ENCODE measurements at places on chromosomes 4 and X. TPM values are rescaled to one million over a fixed set of nuclear protein-coding genes. Genes with fewer than 3 reads are reported as not detected.

- DNase-seq = no peak
Measured at GRCh38 chr4:145307763-145308430, 127.5 kb upstream of the OTUD4 start.

The GAGE13 gene
- polyA plus RNA-seq = not detected

The CXorf38 gene
- 12.3 TPM for polyA plus RNA-seq

The FAM47A gene
- polyA plus RNA-seq = not detected

DNA sequence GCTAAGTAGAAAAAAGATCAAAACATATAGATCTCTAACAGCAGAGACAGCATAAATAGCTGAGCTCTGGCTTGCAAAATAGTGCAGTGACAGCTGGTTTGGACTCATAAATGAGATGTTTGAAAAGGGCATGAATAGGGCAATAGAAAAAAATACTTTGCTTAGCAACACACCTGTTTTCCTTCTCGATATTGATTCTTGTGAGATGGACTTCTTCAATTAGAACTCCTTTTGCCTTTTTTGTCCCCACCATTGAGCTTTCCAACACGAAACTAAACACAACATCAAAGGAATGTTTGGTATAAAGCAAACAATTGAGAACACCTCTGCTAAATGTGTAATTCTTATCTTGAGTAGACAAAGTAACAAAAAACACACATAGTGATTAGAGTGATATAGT lies 726.3 kb downstream of the RAPGEF2 start:
- DNase-seq = no peak

- DNase-seq = no peak
Measured at GRCh38 chrX:2313864-2314640, 186.7 kb downstream of the DHRSX start.

- no peak for DNase-seq
Measured at GRCh38 chr4:124095621-124096020, 616.9 kb downstream of the ANKRD50 start.

DNA sequence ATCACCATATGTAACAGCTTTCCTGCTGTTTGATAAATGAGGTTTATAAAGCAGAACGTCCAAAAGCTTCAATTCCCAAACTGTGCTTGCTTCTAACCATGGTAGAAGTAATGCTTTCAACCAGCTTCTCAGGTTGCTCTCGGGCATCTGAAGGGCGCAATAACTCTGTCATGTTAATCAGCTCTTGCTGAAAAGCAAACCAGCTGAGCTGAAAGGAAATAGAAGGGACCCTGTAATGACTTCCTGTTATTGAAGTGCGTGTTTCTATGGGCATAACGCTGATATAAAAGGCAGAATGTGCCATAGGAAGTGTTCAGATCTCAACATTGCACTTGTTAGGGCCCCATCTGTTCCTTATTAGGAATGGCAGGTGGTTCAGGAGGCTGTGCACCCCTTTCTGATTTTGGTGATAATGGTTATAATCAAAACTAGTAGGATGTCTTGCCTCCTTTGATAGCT lies 21.2 kb downstream of the HERC3 start:
- peak; percentile 54 for DNase-seq

DNA sequence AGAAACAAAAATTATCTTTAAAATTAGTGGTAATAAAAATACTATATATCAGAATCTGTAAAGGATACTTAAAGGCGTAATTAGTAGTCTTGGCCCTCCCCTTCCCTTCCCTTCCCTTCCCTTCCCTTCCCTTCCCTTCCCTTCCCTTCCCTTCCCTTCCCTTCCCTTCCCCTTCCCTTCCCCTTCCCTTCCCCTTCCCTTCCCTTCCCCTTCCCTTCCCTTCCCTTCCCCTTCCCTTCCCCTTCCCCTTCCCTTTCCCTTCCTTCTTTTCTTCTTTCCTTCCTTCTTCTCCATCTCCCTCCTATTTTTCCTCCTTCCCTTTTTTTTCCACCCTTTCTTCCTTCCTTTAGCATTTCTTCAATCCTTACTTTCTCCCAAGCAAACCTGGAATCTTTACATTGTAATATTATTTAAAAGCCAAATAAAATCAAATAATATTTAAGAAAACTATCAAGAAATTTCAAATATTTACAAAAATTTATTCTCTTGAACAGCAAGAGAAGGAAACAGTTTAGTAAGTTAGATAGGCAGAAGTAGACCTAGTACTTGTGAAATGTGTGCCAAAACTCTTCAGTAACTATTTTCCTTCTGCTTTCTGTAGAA lies 379.8 kb upstream of the ATOH1 start:
- no peak for DNase-seq

DNA sequence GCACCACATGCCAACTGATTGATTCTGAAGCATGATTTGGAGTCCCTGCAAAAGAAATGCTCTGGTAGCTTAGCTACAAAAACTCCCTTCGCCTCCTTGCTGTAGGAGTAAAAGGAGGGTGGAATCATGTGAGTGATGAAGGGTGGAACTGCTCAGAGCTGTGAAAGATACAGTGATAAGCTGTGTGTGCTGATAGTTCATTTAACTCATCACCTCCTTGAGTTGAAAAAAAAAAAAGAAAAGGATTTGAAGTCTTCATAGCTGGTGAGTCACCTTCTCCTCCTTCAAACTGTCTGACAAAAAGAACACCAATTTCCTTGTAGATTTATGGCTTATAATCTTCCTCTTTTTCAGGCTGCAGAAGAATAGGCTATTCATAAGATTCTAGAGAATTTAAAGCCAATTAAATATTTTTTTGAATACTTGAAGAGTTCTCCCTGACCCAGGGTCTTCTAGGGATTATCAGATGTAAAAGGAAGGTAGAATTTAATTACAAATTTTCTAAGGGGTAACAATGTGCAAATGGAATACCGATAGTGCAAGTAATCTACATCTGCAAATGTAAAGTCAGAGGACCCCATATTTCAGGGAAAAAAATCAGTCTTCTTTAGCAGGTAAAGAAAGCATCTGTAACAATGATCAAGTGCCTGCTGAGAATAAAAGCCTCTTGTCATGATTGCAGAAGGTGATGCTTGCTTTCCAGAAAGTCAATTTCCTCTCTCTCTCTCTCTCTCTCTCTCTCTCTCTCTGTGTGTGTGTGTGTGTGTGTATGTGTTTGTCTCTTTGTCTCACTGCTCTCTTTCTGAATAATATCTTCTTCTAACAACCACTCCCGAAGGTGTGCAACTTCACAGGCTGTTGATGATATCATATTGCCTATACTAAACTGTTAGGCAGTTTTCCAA lies 208.8 kb upstream of the VEGFC start:
- DNase-seq = no peak

GRCh38 chrX:39759526-39760224 lies 338.1 kb downstream of the BCOR start:
- peak; percentile 66 for DNase-seq

The OTUD6A gene
- polyA plus RNA-seq = not detected

- DNase-seq = no peak
Measured at GRCh38 chr4:145348291-145348690, 133.4 kb upstream of the SMAD1 start.

DNA sequence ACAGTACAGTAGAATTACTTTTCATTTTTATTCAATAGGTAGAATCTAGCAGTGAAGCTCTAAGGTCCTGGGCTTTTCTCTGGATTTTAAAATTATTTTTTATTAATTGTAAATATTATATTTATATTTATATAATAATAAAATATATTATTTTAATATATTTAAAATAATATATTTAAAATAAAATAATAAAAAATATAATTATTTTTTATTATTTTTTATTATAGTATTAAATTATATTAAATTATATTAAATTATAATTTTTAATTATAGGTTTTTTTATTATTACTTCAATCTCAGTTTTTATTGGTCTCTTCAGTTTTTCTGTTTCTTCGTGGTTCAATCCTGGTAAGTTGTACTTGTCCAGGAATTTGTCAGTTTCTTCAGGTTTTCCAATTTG lies 49.7 kb upstream of the PABPC4L start:
- DNase-seq = no peak
